CD4-positive, alpha-beta memory T cell (primary cell): ENCODE measurements at places on chromosomes 16 and 17. TPM values are rescaled to one million over a fixed set of nuclear protein-coding genes. Genes with fewer than 3 reads are reported as not detected.

- DNase-seq, result no peak
These were observed 36.8 kb downstream of the HELZ start for GRCh38 chr17:67208232-67208631.

DNA sequence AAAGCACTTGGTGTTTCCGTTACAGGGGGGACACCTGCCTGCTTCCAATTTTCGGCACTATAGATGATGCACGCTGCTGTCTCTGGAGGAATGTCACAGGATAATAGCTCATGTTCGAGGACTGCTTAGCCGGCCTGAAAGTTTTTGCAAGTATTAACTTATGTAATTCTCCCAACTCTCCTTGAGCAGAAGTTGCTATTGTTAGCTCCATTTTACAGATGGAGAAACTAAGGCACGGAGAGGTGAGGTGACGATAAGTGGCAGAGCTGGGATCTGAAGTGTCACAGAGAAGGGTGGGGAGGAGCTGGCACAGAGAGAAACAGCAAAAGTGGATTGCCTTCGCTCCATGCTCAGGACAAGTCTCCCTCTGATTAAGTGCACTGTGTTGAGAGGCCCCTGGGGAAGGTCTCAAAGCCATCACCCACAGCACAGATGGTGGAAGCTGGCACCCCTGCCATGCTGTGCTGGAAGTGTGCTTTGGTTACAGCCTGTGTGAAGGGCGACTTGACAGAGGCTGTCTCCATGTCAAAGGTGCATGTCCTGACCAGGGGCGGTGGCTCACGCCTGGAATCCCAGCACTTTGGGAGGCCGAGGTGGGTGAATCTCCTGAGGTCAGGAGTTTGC lies 40.8 kb upstream of the MEAK7 start:
- no peak for DNase-seq

GRCh38 chr16:2150418-2151187 lies 2.2 kb downstream of the RAB26 start:
- no peak for DNase-seq

- peak; percentile 43 for DNase-seq
These were observed 704.3 kb downstream of the MAF start for GRCh38 chr16:78896280-78896679.

GRCh38 chr16:4682084-4682591 lies 11.2 kb upstream of the NUDT16L1 start:
- no peak for DNase-seq

The CCL4L2 gene
- polyA plus RNA-seq, result not detected

The CACNG3 gene
- not detected for polyA plus RNA-seq

The RNF166 gene
- polyA plus RNA-seq, result 90.5 TPM

The WNT9B gene
- polyA plus RNA-seq, result not detected
